ENCODE measurements at places on chromosomes 1 and 21.

- DNase-seq, result no peak
These were observed 30.5 kb downstream of the TP53BP2 start for GRCh38 chr1:223815020-223815853.

DNA sequence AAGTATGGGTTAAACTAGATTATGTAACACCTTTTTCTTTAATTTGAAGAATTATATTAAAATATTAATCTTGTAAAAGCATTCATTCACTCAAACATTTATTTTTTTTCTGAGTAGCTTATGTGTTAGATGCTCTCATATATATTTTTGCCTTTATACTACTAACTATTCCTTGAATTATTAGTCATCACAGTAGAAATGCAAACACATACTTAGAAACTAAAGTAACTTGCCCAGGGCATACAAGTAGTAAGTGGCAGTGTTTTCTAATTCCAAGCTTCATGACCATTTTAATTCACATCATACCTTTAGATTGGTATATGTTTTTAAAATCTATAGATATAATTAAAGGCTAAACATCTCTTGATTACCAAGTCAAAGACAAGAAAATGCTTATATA, 1271.0 kb downstream of the BRINP3 start:
- DNase-seq, result no peak

DNA sequence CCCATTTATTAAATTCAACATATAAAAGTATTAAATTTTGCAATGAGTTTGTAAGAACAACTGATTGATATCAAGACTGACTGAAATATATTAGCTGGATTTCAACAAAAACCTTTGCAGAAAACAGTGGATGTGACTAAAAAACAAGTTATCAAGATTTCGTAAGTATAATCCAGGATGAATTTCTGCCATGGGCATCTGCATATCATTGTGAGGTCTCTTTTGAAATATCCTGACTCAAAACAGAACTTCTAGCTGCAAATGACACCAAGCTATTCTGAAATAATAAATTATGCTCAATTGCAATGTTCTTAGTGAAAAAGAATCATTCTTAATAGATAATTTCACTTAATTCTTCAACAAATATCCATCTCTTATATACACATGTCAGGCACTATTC, 52.6 kb downstream of the CD34 start:
- DNase-seq, result no peak

GRCh38 chr1:156894711-156895454, 1.4 kb downstream of the PEAR1 start:
- no peak for DNase-seq

DNA sequence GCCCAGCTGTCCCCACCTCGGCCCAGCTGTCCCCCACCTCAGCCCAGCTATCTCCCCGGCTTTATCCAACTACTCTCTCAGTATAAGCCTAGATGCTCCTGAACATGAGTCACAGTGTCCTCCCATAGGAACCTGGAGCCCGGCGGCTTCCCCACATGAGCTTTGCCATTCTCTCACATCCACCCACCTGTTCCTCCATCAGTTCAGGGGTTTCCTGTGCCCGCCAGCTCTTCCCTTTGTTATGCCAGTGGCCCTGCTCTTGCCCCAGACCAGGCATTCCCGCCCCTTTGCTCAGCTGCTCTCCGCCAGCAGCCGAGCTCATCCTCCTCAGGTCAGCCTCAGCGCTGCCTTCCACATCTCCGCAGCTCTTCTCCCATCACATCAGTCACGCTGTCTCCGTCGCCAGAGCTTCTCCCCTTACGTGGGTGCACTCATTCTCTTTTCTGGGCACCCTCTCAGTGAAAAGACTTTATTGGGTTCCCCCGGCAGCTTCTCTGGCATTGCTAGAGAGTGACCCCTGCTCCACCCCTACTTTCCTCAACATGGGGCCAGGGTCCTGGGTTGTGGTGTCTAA, 89.5 kb upstream of the CSF3R start:
- DNase-seq, result no peak

DNA sequence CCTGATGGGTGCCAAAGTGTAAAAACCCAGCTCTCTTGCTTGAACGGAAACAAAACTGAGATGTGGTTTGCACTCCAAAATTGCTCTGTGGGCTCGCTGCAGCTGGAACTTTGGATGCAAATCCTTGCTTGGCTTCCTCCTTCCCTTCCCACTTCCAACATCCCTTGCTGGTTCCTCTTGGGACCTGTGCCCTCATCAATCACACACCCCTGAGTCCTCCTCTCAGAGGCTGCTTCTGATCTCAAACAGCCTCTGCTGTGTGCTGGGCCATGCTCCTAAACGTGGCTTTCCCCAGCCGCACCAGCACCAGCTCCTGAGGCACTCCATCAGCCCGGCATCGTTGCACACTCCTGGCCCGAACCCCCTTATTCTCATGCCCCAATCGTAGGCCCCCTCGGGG, 124.3 kb upstream of the RAB4A start:
- DNase-seq, result no peak

GRCh38 chr1:212486619-212486975, 53.9 kb downstream of the NENF start:
- no peak for DNase-seq

GRCh38 chr1:31927661-31927980, 10.5 kb downstream of the PTP4A2 start:
- no peak for DNase-seq

- no peak for DNase-seq
These were observed 1.2 kb downstream of the CROCC start for GRCh38 chr1:16922885-16923431.

GRCh38 chr1:223651291-223651991, 14.1 kb downstream of the CAPN8 start:
- DNase-seq, result no peak

- no peak for DNase-seq
These were observed 3.4 kb downstream of the AGPAT3 start for GRCh38 chr21:43868461-43868860.

DNA sequence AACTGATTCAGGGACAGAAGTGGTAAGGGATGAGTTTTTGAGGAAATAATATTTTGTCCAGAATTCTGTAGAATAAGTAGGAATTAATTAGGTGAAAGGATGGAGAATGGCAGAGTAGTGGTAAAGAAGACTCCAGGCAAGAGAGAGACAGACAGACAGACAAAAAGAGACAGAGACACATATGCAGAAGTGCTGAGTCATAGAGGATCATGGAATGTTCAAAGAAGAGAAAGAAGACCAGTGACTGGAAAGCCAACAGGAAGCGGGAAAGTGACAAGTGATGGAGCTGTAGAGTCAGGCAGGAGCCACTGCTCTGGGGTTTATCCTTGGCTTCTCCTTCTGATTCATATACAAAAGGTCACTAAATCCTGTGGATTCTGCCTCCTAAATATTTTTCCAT, 85.9 kb downstream of the UROD start:
- no peak for DNase-seq

GRCh38 chr1:175130649-175131045, 61.9 kb downstream of the KIAA0040 start:
- DNase-seq, result no peak

DNA sequence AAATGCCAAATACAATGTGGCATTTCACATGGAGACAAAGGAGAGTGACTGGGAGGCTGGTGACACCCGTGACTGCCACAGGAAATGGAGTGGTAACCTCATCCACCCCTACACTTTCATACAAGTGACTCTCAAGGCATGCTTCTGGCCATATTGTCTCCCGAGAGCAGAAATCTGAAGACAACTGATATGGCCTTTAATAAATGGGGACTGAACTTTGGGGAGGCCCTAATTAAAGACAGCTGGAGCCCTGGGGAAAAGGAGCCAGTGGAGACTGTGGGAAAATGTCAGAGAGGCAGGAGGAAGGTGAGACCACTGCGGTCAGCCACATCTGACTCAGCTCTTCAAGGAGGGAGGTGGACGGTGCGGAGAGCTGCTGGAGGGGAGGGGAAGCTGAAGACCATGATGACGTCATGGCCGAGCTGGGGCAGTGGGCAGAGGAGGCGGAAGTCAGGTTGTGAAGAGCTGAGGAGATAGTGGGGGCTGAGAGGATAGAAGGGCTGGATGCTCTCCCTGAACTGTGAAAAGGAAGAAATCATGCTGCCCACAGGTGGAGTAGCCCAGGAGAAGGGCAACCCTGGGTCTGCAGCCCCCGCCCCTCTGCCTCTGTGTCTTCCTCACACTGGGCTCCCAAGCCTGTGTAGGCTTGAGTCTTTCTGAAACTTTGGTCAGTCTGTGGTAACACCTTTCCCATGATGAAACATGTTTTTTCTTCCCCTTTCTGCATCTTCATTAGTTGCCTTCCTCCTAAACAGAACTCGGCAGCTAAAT, 14.0 kb upstream of the NCF2 start:
- no peak for DNase-seq

DNA sequence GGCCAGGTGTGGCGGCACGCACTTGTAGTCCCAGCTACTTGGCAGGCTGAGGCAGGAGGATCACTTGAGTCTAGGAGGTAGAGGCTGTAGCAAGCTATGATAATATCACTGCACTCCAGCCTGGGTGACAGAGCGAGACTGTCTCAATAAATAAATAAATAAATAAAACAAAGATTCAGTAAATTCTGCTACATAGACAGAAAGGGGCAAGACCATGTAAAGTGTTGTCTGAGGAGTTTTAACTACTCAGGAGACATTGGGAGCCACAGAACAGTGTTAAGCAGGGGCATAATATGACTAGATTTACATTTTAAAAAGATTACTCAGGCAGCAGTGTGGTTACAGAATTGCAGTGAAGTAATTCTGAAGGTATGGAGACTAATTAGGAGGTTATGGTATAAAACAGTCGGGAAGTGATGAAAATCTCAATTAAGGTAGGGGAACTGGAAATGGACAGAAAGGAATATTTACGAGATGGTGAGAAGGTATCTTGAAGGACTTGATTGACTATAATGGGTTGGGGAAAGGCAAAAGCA, 94.7 kb downstream of the ATP1B1 start:
- no peak for DNase-seq

- DNase-seq, result no peak
These were observed 56.0 kb downstream of the KCNJ15 start for GRCh38 chr21:38312822-38313221.

- DNase-seq, result no peak
These were observed 4.9 kb upstream of the B4GALT3 start for GRCh38 chr1:161182214-161182613.

DNA sequence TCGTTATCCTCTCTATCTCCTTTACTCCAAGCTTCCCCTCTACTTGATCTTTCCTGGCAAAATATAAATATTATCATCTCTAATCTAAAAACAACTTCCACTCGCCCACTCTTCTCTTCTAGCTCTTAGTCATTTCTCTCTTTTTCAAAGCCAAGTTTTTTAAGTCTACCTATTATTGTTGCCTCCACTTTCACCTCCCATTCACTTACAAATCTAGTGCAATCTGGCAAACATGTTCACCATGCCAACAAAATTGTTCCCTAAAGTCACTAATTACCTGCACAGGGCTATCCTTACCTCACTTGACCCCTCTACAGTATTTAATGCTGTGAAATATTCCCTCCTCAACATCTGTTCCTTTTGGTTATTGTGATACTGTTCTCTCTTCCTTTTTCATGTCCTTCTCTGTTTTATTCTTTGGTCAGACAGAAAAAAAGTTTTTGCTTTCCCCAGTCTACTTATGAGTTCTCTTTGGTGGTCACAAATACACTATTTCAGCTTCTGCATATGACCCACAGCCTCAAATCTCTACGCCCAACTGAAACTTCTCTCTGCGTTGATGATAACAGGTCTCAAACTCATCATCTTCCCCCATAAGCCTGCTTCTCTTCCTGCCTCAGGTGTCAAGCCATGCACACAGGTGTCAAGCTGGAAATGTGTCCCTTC, 31.9 kb upstream of the RAP1A start:
- no peak for DNase-seq

DNA sequence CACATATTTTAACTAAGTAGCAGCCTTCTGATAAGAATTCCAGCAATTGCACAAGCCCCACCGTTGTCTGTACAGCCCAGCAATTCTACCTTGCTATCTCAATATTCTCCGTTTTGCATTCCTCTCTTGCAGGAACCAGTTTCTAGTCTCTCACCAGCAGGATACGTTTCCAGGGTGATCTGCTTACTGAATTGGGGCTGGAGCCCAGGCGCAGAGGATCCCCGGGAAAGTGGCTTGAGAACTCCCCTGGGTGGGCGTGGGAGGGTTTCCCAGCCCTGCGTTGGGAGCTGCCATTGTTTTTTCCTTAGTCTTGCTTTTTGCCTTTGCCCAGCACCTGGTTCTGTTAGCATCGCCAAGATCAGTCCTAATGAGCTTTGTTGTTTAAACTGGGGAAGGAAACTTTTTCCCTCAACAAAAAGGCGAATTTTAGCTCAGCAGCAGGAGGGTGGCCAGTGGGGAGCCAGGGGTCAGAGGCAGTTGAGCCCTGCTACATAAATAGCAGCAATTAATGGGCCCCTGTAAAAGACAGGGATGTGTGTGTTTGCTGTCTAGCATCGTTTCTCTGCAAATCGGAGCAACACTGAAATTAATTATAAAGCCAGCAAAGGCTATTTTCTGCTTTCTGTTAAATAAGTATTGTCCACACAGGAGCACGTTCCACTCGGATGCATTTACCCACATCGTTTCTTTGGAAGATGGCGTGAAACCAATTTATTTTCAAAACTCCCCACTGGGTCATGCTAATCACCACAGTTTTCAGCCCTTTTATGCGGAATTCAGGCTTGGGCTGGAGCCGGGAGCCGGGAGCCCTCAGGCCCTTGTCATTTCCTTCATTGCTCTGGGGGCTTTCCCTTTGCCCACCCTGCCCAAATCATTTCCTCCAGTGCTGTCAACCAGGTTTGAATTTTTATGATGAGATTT, 36.6 kb downstream of the HUNK start:
- no peak for DNase-seq

GRCh38 chr1:163094589-163094988, 25.4 kb downstream of the RGS4 start:
- no peak for DNase-seq

DNA sequence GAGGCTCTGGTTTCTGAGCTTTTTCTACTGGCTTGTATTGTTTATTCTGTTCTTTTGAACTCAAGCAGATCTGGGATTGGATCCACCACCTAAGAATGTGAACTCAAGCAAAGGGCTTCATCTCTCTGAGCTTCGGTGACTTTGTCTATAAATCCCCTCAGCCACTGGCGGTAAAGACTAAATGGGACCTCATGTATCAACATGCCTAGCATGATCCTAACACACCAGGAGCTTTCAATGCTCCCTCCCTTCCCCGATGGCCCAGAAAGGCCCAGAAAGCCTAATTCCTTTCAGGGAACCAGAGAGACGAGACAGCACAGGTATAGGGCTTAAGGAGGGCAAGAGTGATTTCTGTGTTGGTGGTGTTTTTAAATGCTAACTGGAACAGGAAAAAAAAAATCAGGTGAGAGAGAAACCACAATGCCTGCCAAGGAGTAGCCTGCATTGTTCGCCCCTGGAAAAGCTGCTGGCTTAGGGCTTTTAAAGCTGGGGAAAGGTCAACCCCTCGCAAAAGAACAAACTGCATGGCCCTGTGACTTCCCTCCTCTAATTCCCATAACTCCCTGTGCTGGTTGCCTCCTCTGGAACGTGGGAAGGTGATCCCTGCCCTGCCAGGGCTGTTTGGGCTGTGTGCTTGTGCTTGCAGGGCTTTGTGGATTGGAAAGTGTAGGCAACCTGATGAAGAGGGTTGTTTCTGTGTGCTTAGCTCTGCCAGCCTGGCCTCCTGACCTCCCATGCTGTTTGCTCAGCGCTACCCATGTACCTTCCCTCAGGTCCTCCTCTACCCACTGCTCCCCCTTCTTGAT, 147.0 kb downstream of the PLPP3 start:
- DNase-seq, result no peak

GRCh38 chr1:159854116-159854692, 8.3 kb downstream of the VSIG8 start:
- peak; percentile 39 for DNase-seq

GRCh38 chr21:45168522-45168921, 94.1 kb downstream of the ADARB1 start:
- no peak for DNase-seq
